NCI-H1105 (cell line): ENCODE measurements at places on chromosomes 7 and 10.

GRCh38 chr7:16758631-16759611, 5.4 kb downstream of the TSPAN13 start:
- DNase-seq: no peak

DNA sequence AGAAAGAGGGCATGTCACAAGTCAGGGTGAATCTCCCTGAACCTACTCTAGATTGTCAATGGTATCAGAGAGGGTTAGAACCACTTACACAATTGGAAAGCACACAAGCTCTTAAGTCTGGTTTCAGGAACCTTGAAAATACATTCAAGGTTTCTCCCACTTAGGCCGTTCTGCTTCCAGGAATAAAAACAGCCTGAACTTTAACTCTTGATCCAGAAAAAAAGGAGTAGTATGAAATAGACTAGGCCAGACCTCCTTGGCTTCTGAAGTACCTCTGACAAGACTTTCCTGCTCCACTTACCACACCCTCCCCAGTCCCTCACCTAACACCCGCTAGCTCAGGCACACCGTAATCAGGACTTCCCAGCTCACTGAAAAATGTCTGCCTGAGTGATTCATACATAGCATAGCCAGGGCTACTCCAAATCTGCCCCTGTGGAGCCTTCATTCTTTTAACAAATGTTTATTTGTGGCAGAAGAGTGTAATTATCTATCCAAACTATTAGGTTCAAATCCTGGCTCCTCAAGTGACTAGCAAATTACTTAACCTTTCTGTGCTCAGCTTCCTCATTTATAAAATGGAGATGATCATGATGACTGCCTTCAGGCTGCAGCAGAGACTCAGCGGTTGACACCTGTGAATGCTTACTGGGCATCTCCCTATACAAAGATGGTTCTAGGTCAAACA, 30.3 kb upstream of the IL6 start:
- no peak for DNase-seq

DNA sequence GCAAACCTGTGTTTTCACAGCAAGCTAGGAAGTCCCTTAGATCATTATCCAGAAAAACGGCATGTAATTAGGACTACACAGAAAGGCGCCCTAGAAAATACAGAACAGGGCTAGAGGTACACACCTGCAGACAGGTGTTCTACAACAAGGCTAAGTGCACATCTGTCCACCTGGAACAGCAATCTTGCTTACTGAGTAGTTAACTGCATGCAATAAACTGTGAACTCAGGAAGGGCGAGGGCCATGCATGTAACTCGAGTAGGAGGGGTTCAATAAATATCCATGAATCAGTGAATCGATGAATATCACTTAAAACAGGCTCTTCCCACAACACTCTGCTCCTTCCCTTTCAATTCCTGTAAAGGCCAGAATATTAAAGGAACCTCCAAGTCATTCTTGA, 22.0 kb downstream of the FAM171A1 start:
- no peak for DNase-seq

GRCh38 chr7:33539198-33539597, 366.1 kb upstream of the BMPER start:
- no peak for DNase-seq

- DNase-seq: peak; percentile 33
Measured at GRCh38 chr7:4479367-4480039, 202.6 kb upstream of the FOXK1 start.

- DNase-seq: no peak
Measured at GRCh38 chr10:61898435-61898778, 3.1 kb upstream of the ARID5B start.
